ENCODE measurements at places on chromosomes 6 and 20.
A peak's percentile ranks its signal among the peaks of the same experiment; 100 is the strongest.

DNA sequence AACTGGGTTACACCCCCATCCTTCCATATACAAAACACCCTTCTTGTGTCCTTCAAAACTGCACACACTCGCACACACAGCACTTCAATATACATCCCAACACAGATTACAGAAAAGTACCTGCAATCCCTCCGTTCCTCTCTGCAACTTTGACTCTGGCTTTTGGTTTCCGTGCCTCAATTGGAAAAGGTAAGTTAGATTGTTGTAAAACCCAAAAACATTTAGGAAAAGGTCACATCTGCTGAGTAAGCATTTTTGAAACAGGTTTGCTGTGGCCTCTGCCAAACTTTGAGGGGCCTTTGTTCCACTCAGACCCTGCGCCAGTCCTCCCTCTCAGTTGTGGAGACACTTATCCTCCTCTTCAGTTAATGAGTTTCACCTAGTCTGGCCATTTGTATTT, 4.2 kb downstream of the NKX2-4 start:
- DNase-seq, result no peak

DNA sequence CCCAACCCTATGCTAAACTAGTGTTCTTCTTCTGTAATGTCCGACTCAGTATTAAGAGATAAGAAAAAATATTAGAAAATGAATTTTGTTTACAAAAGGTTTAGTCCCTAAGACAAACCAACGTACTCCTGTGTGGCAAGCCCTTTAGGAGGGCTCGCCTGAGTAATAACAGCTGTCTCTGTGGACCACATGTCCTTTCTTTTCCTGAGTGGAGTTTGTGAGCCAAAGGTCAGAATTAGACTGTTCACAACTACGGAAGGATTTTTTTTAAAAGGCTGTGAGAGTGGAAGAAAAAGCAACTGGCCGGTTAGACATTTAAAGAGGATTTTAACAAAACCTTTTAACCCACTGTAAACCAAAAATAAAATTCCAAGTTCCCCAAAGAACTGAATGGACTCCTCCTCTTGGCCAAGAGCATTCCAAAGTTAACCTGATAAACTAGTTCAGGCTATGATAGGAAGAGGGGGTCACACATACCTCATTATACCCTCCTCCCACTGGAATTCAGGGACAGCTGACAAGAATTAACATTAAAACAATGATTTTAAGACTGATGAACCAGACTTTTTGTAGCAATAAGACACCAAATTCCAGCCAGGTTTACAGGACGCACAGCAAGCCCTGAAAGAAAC, 43.5 kb downstream of the FAM184A start:
- peak; percentile 20 for DNase-seq

DNA sequence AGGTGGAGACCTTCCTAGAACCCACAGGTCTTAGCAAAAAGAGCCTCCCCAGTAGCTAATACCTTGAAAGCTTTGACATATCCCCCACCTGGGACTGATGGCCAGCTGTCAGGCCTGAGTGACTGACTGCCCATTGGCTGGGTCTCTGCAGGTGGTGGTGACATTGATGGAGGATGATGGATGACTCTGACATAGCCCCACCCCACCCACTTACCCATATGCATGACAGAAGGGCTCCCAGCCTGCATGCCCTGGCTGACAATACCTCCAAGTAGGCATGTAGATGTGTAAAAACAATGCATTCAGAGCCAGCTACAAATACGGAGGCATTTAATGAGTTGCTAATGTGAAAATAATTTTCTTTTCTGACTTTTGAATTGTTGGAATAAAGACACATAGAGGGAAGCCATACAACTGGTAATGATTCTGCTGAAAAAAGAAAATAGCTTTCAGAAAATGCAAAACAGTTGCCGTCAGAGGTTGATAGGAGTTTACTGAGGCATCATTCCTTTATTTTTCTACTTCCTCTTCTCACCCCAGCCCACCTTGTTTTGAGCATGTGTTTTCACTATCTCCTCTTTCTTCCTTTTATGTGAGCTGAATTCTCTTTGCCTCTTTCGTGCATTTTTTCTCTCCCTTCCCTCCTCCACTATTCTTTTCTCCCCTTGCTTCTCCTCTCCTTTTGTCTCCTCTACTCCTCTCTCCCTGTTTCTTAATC, 70.6 kb downstream of the OLIG3 start:
- no peak for DNase-seq

DNA sequence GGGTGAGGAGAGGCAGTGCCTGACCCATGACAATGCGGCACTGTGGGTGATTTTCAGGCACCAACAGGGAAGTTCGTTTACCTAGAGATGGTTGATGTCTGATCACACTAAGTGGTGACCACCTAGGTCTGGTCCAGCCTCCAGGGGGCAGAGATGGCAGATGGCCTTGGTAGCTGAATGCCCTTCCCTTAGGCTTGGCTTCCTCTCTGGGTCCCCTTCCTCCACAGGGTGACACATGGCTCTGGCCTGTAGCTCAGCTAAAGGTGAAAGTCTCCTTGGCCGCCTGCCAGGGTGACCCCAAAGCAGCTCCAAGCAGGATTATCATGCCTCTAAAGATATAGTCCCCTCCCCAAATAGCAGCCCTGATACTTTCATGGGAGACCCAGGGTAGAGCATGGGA, 6.4 kb downstream of the GDAP1L1 start:
- DNase-seq, result peak; percentile 53

DNA sequence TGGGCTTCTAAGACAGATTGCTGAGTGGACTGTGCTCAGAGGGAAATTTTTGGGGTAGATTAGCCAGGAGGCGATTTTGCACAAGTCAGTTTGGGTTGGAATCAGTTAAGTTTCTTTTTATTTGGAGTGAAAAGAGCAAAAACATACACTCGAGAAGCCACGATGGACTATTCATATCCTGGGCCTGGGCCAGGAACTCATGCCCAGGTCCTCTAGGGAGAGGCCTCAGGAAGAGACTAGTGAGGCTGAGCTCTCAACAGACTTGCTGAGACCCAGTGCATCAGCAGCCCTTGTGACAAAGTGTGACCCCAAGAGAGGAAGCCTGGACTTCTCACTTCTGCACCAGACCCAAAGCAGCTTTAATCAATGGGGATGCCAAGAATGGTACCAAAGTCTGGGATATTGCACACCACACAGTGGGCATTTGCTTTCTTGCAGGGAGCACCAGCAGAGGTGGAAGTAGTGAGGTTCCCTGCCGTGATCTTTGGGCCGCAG, 61.6 kb upstream of the MAFB start:
- no peak for DNase-seq

- no peak for DNase-seq
These were observed 213.1 kb downstream of the ATXN1 start for GRCh38 chr6:16548121-16548520.

DNA sequence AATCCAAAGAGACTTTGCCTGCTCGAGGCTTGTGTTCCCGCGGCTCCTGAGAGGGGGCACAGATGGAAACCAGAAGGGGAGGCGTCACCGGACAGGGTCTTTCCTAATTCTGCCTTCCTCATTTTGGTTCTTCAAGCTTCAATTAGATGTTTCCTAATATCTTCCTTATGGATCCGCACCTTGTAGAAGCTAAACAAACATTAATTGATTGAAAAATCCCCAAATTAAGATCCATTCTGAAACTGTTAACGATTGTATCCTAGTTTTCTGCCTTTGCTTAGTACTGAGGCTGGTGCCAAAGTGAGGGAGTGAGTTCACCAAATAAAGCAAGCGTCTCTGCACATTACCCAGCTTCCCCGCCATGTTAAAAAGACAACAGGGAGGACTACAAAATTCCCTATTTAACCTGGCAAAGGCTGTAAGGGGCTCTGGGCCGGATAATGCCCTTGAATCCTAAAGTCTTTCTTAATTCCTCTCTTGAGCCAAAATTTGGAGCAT, 123.2 kb downstream of the GPX5 start:
- no peak for DNase-seq

- no peak for DNase-seq
These were observed 61.8 kb downstream of the CYB5R4 start for GRCh38 chr6:83921315-83921714.

DNA sequence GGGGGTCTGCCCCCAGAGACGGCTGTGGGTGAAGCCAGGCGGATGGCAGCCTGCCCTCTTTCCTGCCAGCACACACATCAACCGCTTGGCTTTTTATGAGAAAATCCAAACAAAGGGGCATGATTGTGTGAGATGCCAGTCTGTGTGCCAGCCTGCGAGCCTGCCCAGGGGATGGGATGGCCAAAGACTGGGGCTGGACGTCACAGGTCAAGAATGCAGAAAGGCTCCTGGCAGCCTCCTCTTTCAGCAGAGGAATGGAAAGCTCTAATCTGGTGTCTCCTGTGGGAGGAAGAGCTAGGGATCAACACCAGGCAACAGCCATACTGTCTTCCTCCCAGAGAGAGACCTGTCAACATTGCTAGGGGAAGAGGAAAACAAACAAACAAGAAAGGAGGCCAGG, 15.8 kb downstream of the TUBB2B start:
- DNase-seq, result no peak

DNA sequence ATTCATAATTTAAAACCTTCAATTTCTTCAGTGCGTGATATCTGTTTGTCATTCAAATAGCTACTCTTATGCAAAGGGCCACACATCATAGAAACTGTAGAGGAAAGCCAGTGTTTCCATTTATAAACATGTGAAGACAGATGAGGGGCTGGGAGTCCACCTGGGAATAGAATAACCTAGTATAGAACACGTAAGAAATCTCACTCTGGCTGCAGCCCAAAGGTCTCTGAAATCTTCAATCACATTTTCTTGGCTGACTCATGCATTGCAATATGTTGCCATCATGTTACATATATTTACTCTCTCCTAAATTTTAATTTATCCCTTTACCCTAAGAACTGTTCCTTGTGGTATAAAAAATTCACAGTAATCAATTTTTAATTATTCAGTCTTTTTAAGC, 123.2 kb downstream of the ELOVL4 start:
- no peak for DNase-seq

GRCh38 chr6:45569210-45569945, 191.6 kb upstream of the SUPT3H start:
- no peak for DNase-seq

DNA sequence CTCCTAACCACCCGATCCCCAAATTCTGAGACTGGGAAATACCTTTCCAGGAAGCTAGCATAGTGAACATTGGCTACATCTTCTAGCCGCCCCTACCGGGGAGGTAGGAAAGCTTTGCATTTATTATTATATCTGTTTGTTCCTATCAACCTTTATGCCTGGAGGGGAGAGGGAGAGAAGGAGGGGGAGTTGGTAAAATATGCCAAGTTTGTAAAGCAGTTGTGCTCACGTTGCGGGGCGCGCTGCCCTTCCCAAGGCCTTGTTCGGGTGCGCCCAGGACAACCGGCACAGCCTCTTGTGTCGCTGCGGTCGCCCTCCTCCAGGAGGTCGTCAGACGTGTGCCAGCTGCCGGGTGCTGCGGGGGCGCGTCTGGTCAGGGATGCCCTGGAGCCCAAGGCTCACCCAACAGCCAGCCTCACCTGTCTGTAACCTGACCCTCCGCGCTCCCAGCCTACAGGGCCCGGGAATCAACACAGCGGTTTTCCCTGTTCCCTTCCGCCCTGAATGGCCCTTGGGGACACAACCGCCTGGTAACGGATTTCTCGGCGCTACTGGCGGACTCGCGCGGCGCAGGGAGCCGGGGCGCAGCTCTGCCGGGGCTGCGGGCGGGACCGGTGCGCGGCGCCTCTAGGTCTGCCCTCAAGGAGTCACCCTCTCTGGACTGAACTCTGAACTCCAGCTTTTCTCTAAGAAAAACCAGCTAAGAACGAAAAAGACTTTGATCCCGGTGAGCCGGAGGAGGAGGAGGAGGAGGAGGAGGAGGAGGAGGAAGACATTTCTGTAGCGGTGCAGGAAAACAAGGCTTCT, 1.1 kb upstream of the OVOL2 start:
- DNase-seq, result peak; percentile 75

GRCh38 chr6:119077643-119078375, 655 bp downstream of the FAM184A start:
- peak; percentile 24 for DNase-seq

DNA sequence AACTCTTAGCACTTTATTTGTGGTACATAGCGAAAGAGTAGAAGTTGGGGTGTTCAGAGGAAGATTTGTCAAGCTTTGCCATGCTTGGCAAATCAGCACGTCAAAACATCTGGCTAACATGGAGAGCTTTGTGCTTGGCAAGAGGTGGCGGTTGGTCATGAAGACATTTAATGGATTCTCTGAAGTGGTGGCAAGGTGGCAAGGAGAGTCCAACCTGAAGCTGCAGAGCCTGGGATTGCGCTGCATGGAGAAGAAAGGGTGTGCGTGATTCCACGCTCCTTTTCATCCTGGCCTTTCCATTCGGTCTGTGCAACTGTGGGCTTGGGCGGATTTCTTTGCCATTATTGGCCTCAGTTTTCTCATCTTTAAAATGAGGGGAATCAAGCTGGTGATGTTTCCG, 3.1 kb downstream of the PYGB start:
- no peak for DNase-seq

DNA sequence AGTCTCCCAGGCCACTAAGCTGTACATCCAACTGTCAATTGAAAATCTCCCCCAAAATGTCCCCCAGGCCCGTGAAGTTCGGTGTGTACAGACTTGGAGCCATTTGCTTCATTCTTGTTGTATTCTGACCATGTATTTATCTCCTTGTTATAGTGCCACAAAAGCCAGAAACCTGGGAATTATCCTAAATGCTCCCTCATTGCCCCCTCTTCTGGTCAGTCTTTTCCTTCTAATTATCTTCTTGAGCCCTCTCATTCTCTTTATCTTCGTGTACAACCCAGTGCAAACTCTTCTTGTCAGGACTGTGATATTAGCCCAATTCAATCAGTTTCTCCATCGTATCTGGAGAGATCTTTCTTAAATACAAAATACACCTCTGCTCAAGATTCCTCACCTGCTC, 64.7 kb downstream of the RFX6 start:
- DNase-seq, result no peak

- no peak for DNase-seq
These were observed 2.5 kb downstream of the DLK2 start for GRCh38 chr6:43452896-43453295.

- no peak for DNase-seq
These were observed 22.6 kb downstream of the UST start for GRCh38 chr6:148769304-148769968.

DNA sequence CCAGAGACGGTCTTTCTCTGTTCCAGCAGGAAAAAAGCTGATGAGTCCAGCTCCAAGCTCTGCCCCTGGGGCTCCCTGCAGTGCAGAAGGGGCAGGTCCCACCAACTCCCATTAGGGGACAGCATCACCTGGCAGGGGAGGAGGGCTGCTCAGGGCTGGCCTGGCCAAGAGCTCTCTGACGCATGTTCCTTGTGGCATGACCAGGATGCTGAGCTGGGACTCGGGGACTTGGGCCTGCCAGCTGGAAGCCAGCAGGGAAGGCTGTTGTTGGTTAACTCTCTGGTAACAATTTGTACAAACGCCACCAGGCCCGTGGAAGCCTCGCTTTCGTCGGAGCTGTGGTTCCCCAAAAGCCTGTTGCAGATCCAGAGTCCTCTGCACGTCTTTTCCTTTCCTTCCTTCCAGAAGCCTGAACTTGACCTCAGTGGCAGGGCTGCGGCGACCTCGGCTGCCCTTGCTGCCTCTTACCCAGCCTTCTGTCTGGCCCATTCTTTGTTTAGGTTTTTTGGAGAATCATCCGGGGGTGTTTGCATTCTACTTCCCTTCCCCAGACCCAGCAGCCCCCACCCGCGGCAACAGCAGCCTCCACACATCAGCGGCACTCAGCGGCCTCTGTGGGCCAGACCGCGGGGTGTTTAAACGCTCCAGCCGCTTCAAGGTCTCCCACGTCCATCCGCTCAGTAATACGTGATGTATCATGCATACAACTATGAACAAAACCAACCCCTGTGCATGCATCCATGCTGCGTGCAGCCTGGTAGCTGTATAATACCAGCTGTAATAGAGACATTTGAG, 63.3 kb downstream of the GNAS-AS1 start:
- no peak for DNase-seq
